ENCODE measurements at places on chromosomes 13 and 19.
A peak's percentile ranks its signal among the peaks of the same experiment; 100 is the strongest.

- no peak for DNase-seq
These were observed 2.0 kb downstream of the RAB8A start for GRCh38 chr19:16113727-16114126.

GRCh38 chr19:33132425-33132824 lies 511 bp downstream of the WDR88 start:
- no peak for DNase-seq

GRCh38 chr13:42873081-42873480 lies 91.7 kb downstream of the FAM216B start:
- DNase-seq: no peak

GRCh38 chr13:27120811-27121210 lies 50.8 kb downstream of the USP12 start:
- no peak for DNase-seq

DNA sequence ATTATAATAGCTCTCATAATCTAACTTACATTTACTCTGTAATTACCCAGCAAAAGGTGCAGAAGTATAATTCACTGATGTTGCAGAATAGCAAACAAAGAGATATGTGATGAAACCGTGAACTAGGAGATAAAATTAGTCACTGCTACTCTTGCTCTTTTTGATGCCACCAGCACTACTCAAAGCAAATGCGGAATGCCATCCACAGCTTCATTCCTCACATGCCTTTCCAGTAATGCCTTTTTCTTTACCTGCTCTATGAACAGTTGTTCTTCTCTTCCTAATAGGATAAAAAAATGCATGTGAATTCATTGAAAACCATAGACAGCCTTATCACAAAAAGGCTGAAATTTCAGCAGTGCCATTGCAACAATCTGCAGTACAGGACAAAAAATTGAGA lies 1129.5 kb downstream of the DIAPH3 start:
- DNase-seq: no peak

DNA sequence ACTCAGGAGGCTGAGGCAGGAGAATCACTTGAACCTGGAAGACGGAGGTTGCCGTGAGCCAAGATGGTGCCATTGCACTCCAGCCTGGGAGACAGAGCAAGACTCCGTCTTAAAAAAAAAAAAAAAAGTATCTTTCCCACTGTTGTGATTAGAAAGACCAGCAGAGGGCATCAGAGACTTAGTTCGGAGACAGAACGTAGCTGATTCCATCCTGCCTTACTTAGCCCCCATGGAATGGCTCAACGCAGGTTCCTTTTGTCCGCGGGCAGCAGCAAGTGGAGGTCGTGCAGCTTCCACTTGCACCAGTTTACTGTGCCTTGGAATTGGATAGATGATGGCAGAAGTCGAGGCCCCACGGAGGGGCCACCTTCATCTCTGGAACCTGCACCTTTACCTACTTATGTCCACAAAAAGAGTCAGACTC lies 8.1 kb downstream of the TIMM29 start:
- no peak for DNase-seq

DNA sequence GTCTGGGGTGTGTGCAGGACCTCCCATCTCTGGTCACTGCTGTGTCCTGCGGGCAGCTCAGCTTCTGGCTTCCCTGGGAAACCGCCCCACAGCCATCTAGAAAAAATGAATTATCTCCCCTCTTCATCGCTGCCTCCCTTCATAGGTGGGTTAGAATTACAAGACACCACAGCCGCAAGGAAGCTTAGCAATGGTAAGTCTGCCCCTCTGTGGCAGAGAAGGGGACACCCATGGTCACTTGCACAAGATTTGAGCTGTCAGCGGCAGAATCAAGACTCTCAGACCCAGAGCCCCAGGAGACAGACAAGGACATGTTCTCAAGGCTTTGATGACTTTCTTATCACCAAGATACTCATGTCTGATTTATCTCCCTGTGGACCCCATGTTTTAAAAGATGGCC lies 110.8 kb upstream of the PABPC3 start:
- DNase-seq: no peak

GRCh38 chr13:73499695-73500094 lies 440.9 kb downstream of the KLF5 start:
- no peak for DNase-seq

- no peak for DNase-seq
These were observed 6.2 kb downstream of the ZNF708 start for GRCh38 chr19:21323000-21323399.

GRCh38 chr19:18292810-18293641 lies 11.6 kb upstream of the JUND start:
- no peak for DNase-seq

DNA sequence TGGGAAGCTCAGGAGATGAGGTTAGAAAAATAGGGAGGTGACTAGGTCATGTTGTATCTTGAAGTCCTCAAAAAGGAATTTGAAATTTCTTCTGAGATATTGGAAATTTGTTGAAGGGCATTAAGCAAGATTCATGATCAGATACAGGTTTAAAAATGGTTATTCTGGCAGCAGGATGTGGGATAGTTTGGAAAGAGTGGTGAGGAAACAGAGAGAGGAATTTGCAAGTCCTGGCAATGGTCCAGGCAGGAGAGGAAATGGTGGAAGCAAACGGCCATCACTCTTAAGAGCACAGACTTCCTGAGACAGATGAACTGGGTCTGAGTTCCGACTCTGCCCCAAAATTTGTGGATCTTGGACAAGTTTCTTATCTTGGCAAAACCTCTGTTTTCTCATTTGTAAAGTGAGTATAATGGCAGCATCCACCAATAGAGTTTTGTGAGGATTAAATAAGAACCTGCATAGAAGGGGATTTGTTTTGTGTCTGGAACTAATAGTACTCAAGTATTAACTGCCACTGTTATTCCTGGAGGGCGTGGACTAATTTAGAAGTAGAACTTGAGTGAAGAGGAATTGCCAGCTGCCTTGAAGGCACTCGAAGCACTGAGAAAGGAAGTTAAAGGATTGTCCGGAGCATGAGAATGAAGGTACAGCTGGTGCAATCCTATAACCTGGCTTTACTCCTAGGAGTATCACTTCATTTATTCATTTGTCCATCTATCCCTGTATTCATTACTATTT lies 99.6 kb downstream of the CCNA1 start:
- no peak for DNase-seq

- no peak for DNase-seq
These were observed 48.2 kb upstream of the SLITRK5 start for GRCh38 chr13:87622971-87623370.

DNA sequence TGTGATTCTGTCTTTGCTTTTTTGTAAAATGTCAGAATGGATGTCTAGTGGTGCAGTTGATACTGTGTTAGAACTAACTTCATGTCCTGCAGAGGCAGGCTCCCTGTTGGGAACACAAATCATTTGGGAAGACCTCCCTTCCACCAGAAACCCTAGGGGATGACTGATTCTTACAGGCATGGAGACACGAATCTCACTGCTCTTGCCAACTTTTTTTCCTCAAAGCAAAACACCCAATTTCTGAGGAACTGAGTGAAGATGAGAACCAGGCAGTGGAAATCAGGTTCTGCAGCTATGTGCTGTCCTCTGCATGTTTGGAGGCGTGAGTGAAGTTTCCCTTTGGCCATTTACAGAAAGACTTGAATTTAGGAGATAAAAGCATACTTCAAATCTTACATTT lies 87.5 kb upstream of the CSNK1A1L start:
- DNase-seq: no peak

- no peak for DNase-seq
These were observed 271.9 kb downstream of the DNAJC15 start for GRCh38 chr13:43295321-43295720.

GRCh38 chr13:108227651-108228272 lies 9.6 kb downstream of the ABHD13 start:
- DNase-seq: no peak

GRCh38 chr19:17755977-17756670 lies 4.8 kb downstream of the FCHO1 start:
- DNase-seq: peak; percentile 20

GRCh38 chr13:99383946-99384345 lies 76.7 kb upstream of the GPR183 start:
- no peak for DNase-seq

DNA sequence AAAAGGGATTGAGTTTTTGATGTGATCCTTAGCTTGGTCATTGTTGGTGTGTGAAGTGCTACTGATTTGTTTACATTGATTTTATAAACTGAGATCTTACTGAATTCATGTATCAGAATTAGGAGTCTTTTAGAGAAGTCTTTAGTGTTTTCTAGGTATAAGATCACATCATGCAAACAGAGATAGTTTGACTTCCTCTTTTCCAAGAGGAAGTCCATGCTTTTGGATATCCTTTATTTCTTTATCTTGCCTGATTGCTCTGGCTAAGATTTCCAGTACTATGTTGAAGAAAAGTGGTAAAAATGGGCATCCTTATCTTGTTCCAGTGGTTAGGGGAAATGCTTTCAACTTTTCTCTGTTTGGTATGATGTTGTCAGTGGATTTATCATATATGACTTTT lies 561.2 kb upstream of the SLITRK1 start:
- no peak for DNase-seq

- DNase-seq: no peak
These were observed 172.4 kb downstream of the VWA8 start for GRCh38 chr13:41788552-41788951.

DNA sequence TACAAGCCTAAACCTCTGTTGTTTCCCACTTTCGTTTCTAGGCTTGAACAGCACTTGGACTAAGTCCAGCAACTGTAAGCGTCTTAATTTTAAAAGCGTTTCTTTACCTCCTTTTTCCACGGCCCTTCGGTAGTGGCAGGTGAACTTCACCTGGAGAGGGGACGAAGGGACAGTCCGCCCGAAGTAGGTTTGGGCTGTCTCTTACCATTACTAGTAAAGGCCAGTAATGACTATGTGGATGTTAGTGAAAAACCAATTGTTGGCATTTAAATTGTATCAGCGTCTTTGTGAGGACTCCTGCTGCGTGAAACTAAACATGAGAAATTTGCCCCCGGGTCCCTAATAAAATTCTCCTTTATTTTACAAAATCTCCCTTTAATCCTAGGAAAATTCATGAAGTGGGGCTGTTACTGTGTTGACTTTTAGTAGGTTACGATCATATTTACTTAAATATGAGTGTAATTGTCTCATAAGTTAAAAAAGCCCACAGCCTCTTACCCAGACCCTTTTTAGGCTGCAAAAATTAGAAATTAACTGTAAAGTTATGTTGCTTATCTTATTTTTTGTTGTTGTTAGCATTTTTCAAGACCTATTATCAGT lies 983 bp downstream of the ITM2B start:
- DNase-seq: no peak

DNA sequence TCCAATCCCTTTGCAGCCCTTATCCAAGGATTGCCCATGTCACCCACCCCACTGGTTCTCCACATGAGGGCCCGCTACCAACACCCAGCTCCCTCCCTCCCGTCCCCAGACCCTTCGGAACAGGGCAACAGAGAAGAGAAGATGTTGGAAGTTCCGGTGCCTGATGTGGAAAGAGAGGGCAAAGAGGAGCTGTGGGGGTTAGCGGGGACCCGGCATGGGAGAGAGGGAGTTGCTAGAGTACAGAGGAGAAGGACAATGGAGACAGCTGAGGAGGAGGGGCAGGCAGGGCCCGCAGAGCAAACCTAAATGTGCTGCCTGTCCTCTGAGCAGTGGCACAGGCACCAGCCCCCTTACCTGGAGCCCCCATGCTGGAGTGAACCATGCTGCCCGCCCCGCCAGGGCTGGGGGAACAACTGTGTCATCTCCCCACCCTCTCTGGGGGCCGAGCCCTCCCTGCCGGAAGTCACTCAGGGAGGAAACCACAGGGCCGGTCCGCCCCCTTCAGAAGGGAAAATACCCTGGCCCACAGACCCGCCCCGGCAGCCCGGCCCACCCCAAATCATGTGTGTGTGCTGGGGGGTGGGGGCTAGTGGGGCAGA lies at the start of gene POU2F2:
Gene POU2F2 (minus strand): TSS at position 417 of the 599 bp plus-strand sequence. CDS start 35 bp downstream, at position 382.
- peak; percentile 86 for DNase-seq

- DNase-seq: no peak
These were observed 21.6 kb downstream of the LRRC4B start for GRCh38 chr19:50546527-50547221.

- DNase-seq: no peak
These were observed 83.0 kb downstream of the FNDC3A start for GRCh38 chr13:49058761-49059160.

DNA sequence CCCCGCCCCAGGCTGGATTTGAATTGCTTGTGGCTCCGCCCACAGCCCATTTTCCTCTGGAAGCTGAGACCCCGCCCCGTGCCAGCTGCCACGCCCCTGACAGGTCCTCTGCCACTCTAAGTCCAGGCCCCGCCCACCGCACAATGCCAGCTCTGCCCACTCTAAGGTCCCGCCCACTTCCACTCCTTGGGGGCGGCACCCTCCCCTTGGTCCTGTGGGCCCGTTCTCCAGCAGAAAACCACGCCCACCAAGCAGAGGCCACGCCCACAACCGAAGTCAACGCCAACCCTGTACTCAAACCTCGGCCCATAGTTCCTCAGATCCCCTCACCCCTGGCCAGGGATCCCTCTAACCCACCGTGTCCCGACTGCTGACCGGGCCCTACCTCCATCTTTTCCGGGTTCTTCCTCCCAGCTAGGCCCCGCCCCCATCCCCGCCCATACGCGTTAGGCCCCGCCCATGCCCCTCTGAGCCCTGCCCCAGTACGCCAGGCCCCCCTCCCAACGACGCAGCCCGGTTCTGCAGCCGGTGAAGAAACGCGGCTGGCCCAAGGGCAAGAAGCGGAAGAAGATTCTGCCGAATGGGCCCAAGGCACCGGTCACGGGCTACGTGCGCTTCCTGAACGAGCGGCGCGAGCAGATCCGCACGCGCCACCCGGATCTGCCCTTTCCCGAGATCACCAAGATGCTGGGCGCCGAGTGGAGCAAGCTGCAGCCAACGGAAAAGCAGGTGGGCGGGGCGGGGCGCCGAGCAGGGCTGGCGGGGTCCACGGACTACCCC lies 1.3 kb downstream of the HMG20B start:
- DNase-seq: peak; percentile 78

- DNase-seq: no peak
These were observed 51.7 kb downstream of the C1QTNF9 start for GRCh38 chr13:24361113-24361512.

GRCh38 chr19:16033721-16034120 lies 42.6 kb upstream of the TPM4 start:
- no peak for DNase-seq

- no peak for DNase-seq
These were observed 762 bp downstream of the ZNF45 start for GRCh38 chr19:43934055-43934984.

GRCh38 chr13:87128036-87128435 lies 543.1 kb upstream of the SLITRK5 start:
- no peak for DNase-seq

- DNase-seq: no peak
These were observed 1237.8 kb downstream of the SLITRK5 start for GRCh38 chr13:88908961-88909441.

- no peak for DNase-seq
These were observed 84.2 kb downstream of the COL4A2 start for GRCh38 chr13:110391273-110391672.

GRCh38 chr13:83941701-83942335 lies 59.5 kb upstream of the SLITRK1 start:
- no peak for DNase-seq

GRCh38 chr13:30708541-30708940 lies 26.8 kb upstream of the ALOX5AP start:
- no peak for DNase-seq

DNA sequence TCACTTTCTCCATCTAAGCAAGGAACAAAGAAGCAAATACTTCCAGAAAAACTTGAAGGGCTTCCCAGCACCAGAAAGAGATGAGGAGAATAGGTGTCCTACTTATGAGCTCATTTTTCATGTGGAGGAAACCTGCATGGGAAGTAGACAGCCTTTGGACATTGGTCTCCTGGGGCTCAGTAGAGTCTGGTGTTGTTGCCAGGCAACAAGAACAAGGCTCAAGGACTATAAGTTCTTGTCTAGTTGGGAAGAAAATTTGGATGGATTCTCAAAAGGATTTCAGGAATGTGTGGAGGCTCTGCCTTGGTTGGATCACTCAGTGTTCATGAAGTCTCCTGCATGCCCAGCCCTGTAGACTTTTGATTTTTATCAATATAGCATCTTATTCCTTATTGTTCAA lies 84.5 kb downstream of the MBNL2 start:
- DNase-seq: no peak

Data from CD8-positive, alpha-beta memory T cell (primary cell).